ENCODE measurements at places on chromosomes 11 and 22.

DNA sequence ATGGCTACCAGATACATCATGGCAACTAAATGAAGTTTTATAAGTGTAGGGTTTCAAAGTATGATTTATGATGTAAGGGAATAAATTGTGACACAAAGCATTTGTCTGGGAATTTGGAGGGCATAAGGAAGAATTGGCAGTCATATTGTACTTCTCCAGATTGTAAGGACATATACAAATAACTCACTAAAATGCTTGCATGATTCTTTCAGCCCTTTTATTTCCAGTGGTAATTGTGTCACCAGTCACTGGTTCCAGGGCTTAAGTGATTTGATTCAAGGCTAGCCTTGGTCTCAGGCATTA, 299.4 kb upstream of the ANO5 start:
- no peak for DNase-seq

DNA sequence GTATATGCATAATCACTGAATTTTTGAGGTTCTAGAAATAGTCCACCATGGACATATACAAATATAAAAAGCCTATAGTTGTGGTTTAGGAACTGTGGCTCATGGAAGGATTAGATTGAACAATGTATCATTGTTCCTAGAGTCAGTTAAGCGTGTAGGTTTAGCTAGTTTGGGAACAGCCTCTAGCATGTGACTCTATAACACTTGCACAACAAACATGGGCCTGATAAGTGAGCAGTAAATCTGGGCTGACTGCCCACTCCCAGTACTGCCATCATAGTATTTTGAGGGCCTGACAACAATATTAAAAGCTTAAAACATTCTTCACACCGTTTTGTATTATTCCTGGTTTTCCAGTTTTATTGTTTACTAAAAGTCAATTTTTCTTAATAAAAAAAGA, 47.0 kb downstream of the YAP1 start:
- DNase-seq, result no peak

DNA sequence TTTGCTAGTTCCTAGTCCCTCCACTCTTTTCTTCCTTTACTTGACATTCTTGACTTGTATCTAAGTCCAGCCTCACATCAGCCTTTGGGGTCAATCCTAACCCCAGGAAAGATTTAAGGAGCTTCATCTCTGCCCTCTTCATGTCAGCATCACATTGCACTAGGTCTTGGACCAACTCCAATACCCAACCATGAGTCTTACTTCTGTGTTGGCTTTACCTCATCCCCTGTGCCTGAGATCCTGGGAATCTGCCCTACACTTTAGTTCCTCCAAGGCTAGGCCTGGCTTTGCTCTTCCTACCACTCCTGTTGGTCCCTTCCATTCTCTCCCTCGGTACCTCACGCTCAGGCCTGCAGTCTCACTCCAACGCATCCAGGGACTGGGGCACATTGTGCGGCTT, 117.0 kb downstream of the SLC1A2 start:
- no peak for DNase-seq

DNA sequence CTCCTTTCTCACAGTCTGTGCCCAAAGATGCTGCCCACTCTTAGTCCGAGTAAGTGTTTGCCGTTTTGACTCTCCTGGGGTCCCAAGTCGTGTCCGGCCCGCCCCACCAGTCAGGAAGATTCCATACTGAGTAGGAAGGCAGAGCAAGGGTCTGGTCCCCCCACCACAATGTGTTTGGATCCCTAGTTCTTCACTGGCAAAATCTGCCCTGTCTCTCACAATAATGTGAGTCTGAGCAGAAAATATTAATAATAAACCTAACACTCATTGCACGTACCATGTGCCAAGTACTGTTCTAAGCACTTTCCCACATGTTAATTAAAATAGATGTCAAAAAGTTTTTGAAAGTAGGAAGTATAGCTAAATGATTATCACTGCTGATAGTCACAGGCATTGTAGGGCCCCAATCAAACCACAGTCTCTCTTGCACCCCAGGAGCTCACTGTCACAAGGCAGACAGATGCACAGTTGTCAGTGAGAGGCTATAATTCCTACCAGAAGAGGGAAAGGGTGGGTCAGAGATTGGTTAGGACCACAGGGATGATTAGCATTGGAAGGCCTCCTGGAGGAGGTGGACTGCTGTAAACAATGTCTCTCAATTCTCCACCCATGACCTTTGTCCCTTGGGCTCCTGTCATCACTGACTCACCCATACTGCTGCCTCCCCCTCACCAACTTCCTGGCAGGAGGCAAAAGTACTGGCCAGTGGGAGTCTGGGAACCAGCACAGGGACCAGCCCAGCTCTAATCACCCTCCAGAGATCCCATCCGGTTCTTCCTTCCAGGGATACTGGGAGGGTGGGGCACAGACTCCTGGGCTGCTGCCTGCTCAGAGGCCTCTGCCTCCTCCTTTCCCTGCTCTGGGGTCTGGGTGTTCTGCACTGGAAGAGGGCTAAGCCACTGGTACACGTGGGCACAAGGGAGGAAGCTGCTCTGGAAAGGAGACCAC, 1.0 kb upstream of the POLD4 start:
- no peak for DNase-seq

- DNase-seq, result no peak
Measured at GRCh38 chr11:63629426-63629825, 15.2 kb upstream of the PLAAT3 start.
